Right forelimb (tissue), 1 donor: ENCODE measurements at places on chromosomes 16 and 17.
A peak's percentile ranks its signal among the peaks of the same experiment; 100 is the strongest.

DNA sequence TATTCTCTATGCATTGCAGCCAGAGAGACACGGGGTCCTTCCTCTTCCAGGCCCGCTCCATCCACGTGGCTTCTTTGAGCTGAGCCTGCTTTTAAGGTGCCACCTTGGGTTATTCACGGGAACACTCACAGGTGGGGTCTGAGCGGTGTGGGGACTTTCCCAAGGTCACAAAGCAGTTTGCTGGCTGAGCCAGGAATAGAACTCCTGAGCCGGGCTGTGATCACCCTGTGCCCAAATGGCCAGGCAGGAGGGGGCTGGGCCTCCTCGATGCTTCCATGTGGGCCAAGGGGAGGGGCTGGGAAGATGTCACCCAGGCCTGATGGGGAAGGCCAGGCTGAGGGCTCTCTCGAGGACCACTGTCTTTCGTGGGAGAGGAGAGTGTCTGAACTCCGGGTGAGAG is 13.0 kb upstream of the GSE1 start:
- DNase-seq: no peak

DNA sequence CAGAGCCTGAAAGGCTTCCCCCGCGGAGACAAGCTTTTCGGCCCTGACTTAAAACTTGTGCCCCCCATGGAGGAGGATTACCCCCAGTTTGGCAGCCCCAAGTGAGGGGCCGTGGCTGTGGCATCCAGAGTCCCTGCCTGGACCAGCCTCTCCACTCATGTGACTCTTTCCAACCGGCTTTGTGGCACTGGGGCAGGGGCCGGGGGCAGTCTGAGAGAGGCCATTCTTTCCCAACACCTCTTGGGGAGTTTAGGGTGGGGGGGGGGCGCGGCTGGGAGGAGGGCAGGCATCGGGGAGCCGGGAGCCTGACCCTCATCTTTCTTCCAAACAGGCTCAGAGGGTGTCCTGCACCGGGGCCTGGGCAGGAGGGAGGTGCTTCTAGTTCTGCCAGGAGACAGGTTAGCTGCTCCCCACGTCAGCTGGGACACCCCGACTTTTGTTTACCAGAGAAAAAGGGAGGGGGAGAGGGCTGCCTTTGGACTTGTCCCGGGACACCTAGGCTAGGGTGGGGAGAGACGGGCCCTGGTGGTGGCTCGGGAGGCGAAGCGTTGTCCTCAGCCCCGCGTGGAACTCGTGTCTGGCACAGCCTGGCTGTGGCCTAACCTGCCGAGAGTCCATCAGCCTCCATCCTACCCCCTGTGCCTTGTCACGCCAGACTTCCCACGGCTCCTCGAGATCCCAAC is 7.3 kb upstream of the SERPINF1 start:
- DNase-seq: no peak

GRCh38 chr17:40068584-40068916 is 5.8 kb downstream of the THRA start:
- no peak for DNase-seq

GRCh38 chr16:75485230-75486013 is 9.8 kb downstream of the CHST6 start:
- DNase-seq: no peak

GRCh38 chr16:67228034-67228785 is 1.3 kb downstream of the TMEM208 start:
- DNase-seq: no peak

GRCh38 chr17:3922765-3923164 is 6.5 kb upstream of the P2RX1 start:
- DNase-seq: no peak

DNA sequence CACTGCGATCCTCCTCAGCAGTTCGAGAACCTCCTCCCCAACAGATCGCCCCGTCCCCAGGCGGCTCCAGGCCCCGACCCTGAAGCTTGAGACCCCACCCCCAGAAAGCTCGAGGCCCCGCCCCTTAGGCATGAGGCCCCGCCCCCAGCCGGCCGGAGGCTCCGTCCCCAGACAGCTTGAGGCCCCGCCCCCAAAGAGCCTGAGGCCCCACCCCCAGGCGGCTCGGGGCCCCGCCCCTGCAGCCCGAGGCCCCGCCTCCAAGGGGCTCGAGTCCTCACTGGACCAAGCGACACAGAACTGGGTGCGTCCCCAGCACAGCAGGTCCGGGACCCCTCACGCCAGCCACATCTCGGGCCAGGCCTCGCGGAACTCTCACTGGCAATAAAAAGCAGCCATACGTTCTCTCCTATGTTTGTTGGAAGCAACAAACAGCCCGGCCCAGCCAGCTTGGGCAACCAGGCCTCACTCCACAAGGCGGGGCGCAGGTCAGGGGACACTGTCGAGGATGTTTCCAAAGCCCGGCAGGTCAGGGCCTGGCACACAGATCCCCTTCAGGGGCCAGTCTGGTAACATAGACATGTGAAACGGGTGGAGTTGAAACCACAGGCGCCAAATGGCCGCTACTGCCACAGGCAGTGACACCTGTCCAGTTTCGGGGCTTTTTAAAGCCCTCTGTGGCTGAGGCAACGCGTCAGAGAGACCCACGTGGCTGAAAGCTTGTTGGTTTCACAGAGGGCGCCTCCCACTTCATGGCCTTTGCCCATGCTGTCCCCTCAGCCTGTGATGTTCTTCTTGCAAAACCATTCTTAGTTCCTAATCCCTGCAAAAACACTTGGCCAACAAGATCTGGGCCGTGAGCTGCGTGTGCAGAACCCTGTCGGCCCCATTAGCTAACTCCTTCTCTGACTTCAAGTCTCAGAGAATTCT is 224.2 kb downstream of the PARN start:
- no peak for DNase-seq

- DNase-seq: peak; percentile 62
These were observed 28.0 kb downstream of the ZCCHC14 start for GRCh38 chr16:87464691-87465300.

GRCh38 chr17:60253048-60253447 is 103.3 kb downstream of the CA4 start:
- no peak for DNase-seq

- DNase-seq: peak; percentile 64
These were observed 825 bp downstream of the METTL9 start for GRCh38 chr16:21600031-21600773.

DNA sequence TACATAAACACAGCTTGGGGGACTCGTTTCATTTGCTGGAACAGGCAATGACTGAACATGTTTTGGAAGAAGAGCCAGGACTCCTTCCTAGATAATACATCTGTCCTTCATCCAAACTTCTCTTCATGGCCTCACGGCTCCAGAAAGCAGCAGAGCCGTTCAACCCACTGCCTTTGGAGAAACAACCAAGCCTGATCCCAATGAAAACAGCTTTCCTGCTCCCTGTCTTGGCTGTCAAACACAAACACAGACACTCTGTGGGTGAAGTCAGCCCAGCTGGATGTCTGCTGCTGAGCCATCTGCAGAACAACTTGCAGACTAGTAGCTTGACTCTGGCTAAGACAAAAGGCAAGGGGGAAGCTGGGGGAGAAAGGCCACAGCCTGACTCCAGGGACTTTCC is 345.1 kb upstream of the PSMD7 start:
- DNase-seq: peak; percentile 70

- DNase-seq: no peak
These were observed 34.9 kb upstream of the MLKL start for GRCh38 chr16:74735554-74735953.

- DNase-seq: no peak
These were observed 100.7 kb downstream of the SALL1 start for GRCh38 chr16:51050377-51050706.

DNA sequence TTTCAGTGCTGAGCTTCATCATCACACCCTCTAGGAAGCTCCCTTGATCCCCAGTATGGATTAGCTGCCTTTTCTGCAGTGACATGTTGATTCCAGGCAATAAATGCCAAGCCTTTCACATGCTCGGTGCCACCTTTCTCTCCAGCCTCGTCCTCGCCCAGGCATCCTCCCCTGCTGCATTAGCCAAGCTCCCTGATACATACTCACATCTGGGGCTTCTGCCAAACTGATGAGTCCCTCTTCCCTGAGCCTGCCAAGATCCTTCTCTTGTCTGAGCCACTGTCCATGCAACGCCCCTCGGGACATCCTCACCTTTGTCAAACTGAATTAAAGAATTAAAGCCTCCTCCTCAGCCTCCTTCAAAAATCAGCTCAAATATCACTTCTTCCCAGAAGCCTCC is 538.5 kb upstream of the CDH11 start:
- DNase-seq: no peak

- no peak for DNase-seq
These were observed 14.3 kb downstream of the ACSF2 start for GRCh38 chr17:50440172-50440837.

GRCh38 chr16:85615014-85615851 is 2.1 kb downstream of the GSE1 start:
- no peak for DNase-seq

GRCh38 chr17:56675876-56676660 is 82.6 kb downstream of the NOG start:
- no peak for DNase-seq

- no peak for DNase-seq
These were observed 175.6 kb downstream of the VPS53 start for GRCh38 chr17:539066-539465.

GRCh38 chr16:19314718-19315425 is 29.3 kb downstream of the CLEC19A start:
- no peak for DNase-seq

DNA sequence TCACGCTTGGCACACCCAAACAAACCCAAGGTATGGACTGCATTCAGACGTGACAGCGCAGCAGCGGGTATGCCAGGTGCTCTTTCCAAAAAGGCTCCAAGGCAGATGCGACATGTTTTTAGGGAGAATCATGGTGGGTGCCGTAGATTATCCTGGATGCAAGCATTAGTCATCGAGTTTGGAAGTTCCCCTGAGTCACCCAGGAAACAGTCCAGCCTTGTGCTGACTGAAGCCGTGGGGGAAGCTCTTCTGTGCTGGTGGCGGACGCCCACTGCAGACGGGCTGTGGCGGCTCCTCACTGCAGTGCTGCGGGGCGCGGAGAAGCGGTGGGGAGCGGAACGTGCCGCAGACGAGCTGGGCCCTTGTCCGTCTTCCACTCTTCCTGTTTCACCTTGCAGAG is 13.9 kb downstream of the JPT2 start:
- DNase-seq: no peak

GRCh38 chr17:76018801-76019200 is 8.3 kb downstream of the EVPL start:
- DNase-seq: no peak

- no peak for DNase-seq
These were observed 389.5 kb downstream of the SLC39A11 start for GRCh38 chr17:72702998-72703397.

GRCh38 chr16:1363501-1364041 is 11.8 kb downstream of the GNPTG start:
- no peak for DNase-seq
